Mesendoderm (in vitro differentiated cells): ENCODE measurements at places on chromosomes 1 and 21.

GRCh38 chr21:41767606-41768436 is 969 bp upstream of the RIPK4 start:
- DNase-seq = no peak

GRCh38 chr1:36203554-36204346 is 20.5 kb upstream of the THRAP3 start:
- DNase-seq = peak; percentile 19

DNA sequence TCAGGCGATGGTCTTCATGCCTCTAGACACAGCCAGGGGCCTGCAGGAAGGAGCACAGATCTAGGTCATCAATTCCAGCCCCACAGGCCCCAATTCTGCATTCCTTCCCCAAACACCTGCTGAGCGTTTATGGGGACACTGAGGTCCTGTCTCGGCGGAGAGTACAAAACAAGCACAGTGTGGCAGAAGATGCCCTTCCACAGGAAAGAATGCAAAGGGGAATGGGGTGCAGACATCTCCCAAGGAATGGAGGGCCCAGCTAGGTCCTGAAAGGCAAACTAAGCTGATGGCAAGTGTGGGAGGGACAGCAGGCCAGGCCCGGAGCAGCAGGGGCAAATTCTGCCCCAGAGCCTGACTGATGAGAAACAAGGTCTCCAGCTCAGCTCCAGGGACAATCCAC is 3.5 kb upstream of the S100A8 start:
- no peak for DNase-seq

- peak; percentile 46 for DNase-seq
Observed at GRCh38 chr1:178438432-178438831, 58.3 kb downstream of the CLEC20A start.

- peak; percentile 87 for DNase-seq
Observed at GRCh38 chr1:76901158-76901767, 34.0 kb downstream of the ST6GALNAC5 start.

DNA sequence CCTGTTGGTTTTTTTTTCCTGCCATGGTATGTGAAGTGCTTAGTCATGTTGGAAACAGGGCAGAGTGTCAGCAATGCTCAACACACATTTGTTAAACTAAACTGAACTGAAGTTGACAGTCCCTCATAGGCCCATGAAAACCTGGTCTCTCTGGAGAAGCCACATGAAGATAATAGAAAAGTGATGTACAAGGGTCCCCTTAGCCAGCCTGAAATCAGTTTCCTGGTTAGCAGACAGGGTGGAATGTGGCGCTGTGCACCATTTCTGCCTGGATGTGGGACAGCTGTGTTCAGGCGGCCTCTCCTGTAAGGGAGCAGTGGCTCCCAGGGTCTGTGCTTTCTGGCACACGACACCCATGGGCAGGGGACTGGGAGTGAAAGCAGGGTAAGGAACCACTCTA is 9.9 kb upstream of the CHI3L1 start:
- DNase-seq = peak; percentile 32

DNA sequence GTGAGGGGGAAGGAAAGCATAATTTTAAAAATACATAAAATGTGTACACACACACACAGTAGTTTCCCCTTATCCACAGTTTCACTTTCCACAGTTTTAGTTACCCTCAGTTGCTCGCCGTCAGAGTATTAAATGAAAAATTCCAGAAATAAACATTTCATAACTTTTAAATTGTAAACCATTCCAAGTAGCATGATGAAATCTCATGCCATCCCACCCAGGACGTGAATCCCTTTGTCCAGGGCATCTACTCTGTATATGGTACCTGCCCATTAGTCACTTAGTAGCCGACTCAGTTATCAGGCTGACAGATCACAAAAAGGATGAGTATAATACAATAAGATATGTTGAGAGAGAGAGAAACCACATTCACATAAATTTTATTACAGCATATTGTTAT is 36.2 kb downstream of the EPS15 start:
- DNase-seq = no peak

DNA sequence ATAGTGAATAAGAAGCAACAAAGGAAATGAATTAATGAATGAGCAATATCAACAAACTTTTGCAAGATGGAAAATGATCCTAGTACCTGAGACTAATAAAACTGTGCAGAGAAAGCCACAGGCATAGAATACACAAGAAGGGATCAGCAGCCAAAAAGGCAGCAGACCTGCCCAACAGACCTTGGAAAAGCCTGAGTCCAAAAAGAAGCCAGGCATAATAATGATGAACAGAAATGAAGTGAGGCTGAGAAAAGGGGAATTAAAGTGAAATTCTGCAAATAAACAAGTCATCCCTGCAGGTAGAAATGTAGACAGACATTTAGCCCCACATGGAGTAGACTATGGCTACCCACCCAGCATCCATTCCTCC is 10.3 kb upstream of the PHTF1 start:
- DNase-seq = no peak

DNA sequence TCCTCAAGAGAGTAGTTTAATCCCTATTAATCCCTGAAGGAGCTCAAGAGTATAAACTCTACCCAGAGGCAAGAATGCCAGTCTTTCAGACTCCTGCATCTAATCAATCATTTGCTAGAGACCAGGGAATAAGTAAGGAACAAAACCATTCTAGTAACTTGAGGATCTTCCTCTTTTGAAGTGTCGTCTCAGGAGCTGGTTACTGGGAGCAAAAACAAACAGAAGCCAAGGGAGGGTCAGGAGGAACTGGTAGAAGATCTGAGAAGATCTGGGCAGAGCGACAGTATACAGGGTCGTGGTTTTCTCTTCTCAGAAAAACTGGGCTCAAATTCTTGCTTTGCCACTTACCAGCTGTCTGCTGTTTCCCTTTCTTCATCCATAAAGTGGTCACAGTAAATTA is 69.3 kb downstream of the RPS6KA1 start:
- no peak for DNase-seq

DNA sequence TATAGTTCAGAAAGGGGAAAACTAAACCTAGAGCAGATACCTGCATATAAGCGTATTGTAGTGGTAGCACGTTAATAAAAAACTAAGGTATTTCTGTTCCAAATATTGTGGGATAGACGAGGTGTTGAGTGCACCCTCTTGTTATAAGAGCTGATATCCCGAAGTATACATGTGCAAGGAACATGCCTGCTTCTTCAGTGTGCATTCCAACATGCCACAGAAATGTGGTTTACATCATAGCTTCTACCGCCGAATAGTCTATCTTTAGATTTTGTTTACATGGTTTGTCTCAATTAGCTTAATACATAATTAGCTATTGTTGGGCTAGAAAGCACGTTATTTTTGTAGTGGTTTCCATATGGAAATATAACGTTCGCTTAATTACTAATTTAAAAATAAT is 2.2 kb downstream of the CHRM3 start:
- DNase-seq = no peak
